Activated CD8-positive, alpha-beta T cell treated with anti-CD3 and anti-CD28 coated beads, Interleukin-2, amount 10 ng/mL, durations not matched to agents 7 days and 5 days (primary cell): ENCODE measurements at places on chromosomes 13 and 19. TPM values are rescaled to one million over a fixed set of nuclear protein-coding genes. Genes with fewer than 3 reads are reported as not detected.

GRCh38 chr13:29483211-29483610 lies 112.3 kb downstream of the SLC7A1 start:
- no peak for DNase-seq
- no peaks in the 10 kb centered on the region for H3K36me3 ChIP-seq

DNA sequence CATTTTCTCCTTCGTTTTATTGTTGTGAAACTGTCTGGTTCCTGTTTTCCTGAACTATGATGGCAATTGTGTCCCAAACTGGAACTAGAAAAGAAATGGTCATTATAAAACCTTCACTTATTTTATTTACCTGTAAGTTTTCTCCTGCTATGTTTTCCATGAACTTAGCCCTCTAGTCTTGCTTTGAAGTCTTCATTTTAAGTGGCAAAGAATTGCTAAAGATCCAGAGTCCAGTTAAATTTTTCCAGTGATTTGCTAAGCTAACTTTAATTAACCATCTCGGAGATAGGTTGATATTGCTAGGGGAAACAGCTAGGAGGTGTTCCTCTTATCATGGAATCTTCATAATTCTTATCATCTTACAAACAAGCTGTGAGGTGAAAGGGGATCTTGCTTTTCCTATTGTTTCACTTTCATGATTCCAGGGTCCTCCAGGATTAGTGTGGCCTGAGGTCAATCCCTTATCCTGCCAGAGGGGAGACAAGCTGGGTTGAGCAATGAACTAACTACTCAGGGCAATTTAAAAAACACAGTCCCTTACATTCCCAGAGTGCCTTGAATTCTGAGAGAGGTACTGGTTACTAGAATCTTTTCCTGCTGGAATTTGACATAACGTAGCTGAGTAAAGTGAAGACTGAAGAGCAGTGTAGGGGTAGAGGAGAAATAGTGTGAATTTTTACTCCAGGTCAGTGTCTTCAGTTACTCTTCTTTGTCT lies 112.5 kb downstream of the ESD start:
- H3K4me3 ChIP-seq, result no peak overlapping the region
- H3K27ac ChIP-seq, result no peak overlapping the region
- no peak for DNase-seq
- peaks cover 32% of the 10 kb centered on the region for H3K4me1 ChIP-seq
- H3K27me3 ChIP-seq, result no peaks in the 10 kb centered on the region

Gene RNF225
- total RNA-seq, result 0.84 TPM

GRCh38 chr19:45163751-45164460 lies 3.1 kb upstream of the NKPD1 start:
- no peaks in the 10 kb centered on the region for H3K36me3 ChIP-seq
- peaks cover 32% of the 10 kb centered on the region for H3K4me1 ChIP-seq
- no peak for DNase-seq
- H3K4me3 ChIP-seq, result no peak overlapping the region
- peak overlapping the region; percentile 80 for H3K27ac ChIP-seq

GRCh38 chr19:13169769-13170168 lies 19.6 kb downstream of the IER2 start:
- H3K27me3 ChIP-seq, result no peaks in the 10 kb centered on the region
- peaks cover 91% of the 10 kb centered on the region for H3K4me1 ChIP-seq
- DNase-seq, result no peak
- H3K27ac ChIP-seq, result peak overlapping the region; percentile 99
- H3K36me3 ChIP-seq, result peaks cover 34% of the 10 kb centered on the region

GRCh38 chr13:24777171-24777570 lies 13.2 kb downstream of the RNF17 start:
- H3K4me1 ChIP-seq, result no peaks in the 10 kb centered on the region
- no peak for DNase-seq
- no peaks in the 10 kb centered on the region for H3K36me3 ChIP-seq

Gene FGF9
- total RNA-seq, result not detected

DNA sequence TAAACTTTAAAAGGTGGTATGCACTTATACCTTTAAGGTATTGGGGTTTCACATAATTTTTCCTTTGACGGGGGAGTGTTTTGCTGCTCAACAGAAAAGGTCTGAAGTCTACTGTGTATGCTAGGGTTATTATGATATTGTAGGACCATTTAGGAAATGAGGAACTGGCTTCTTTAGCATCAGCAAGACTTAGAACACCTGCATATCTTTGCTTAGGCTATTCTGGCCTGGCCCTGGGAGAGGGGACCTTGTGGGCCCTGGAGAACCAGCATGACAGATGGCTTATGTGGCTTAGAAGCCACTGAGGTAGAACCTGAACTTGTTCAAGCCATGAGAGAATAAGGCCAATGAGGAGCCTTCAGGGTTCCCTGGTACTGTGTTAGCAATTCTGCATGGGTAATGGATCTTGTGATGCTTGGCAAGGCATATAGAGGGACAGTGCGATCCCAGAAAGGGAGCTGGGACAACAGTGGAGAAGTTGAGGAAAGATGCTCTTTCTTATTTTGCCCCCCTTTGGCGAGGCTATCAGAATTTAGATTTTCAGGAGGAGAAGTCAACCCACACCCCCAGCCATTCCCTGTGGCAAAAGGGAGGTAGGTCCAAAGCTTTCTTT lies 4.3 kb downstream of the RGCC start:
- H3K36me3 ChIP-seq, result peaks cover 38% of the 10 kb centered on the region
- H3K27me3 ChIP-seq, result peaks cover 4% of the 10 kb centered on the region
- H3K27ac ChIP-seq, result peak overlapping the region; percentile 31
- no peak for DNase-seq

Gene ZNF358
- 7.9 TPM for total RNA-seq

GRCh38 chr13:95834134-95834765 lies 157.3 kb downstream of the DNAJC3 start:
- H3K36me3 ChIP-seq, result no peaks in the 10 kb centered on the region
- no peaks in the 10 kb centered on the region for H3K4me1 ChIP-seq
- H3K27ac ChIP-seq, result no peak overlapping the region
- H3K4me3 ChIP-seq, result no peak overlapping the region

- peak overlapping the region; percentile 99 for H3K27ac ChIP-seq
- peaks cover 43% of the 10 kb centered on the region for H3K4me1 ChIP-seq
- peak; percentile 56 for DNase-seq
- peaks cover 39% of the 10 kb centered on the region for H3K36me3 ChIP-seq
These were observed 2.0 kb downstream of the ZFP36 start for GRCh38 chr19:39408392-39409207.

GRCh38 chr19:7685546-7686445 lies 5.2 kb downstream of the TRAPPC5 start:
- peaks cover 3% of the 10 kb centered on the region for H3K27me3 ChIP-seq
- H3K27ac ChIP-seq, result no peak overlapping the region
- H3K36me3 ChIP-seq, result peaks cover 11% of the 10 kb centered on the region
- peaks cover 10% of the 10 kb centered on the region for H3K4me1 ChIP-seq
- H3K4me3 ChIP-seq, result no peak overlapping the region

Gene NLRP7
- total RNA-seq, result not detected

Gene TUBB4A
- 6.6 TPM for total RNA-seq

Gene EHD2
- not detected for total RNA-seq

Gene FFAR3
- not detected for total RNA-seq

DNA sequence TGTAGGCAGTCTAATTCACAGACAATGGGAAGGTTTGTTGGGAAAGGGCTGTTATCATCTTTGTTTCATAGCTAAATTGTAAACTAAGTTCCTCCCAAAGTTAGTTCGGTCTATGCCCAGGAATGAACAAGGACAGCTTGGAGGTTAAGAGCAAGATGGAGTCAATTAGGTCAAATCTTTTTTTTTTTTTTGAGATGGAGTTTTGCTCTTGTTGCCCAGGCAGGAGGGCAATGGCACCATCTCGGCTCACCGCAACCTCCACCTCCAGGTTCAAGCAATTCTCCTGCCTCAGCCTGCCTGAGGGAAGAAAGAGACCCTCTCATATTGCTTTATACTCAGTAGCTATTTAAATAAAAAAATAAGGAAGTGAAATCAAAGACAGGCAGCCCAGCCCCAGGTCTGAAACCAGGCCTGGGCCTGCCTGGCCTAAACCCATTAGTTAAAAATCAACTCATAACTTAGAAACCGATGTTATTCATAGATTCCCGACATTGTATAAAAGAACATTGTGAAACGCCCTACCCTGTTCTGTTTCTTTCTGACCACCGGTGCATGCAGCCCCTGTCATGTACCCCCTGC lies 297.4 kb upstream of the SGCG start:
- no peak overlapping the region for H3K27ac ChIP-seq
- H3K36me3 ChIP-seq, result no peaks in the 10 kb centered on the region
- no peaks in the 10 kb centered on the region for H3K4me1 ChIP-seq
- no peaks in the 10 kb centered on the region for H3K27me3 ChIP-seq
- DNase-seq, result no peak

Gene FFAR1
- not detected for total RNA-seq

- peak; percentile 65 for DNase-seq
- H3K36me3 ChIP-seq, result peaks cover 56% of the 10 kb centered on the region
- no peaks in the 10 kb centered on the region for H3K27me3 ChIP-seq
These were observed 690 bp downstream of the KMT2B start for GRCh38 chr19:35718345-35719041.

- H3K4me1 ChIP-seq, result no peaks in the 10 kb centered on the region
- no peak overlapping the region for H3K27ac ChIP-seq
- no peak for DNase-seq
- H3K27me3 ChIP-seq, result no peaks in the 10 kb centered on the region
- H3K4me3 ChIP-seq, result no peak overlapping the region
These were observed 107.6 kb upstream of the RXFP2 start for GRCh38 chr13:31631746-31632145.

Gene ZNF99
- total RNA-seq, result not detected

DNA sequence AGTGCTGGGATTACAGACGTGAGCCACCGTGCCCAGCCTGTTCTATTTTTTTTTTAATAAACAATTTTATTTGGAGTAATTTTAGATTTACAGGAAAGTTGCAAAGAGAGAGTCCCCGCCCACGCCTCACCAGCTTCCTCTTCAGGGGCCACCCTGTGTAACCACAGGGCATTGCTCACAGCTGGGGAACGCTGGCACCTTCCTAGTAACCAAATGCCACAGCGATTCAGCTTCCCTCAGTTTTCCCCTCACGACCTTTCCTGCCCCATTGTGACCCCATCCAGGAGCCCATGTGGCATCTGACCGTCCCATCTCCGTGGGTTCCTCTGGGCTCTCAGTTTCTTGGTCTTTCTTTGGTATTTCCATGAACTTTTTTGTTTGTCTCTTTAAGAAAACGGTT lies 83.9 kb downstream of the GNG7 start:
- DNase-seq, result peak; percentile 64
- H3K4me3 ChIP-seq, result peak overlapping the region; percentile 12
- peak overlapping the region; percentile 95 for H3K27ac ChIP-seq
- peaks cover 8% of the 10 kb centered on the region for H3K36me3 ChIP-seq
- H3K4me1 ChIP-seq, result peaks cover 73% of the 10 kb centered on the region

GRCh38 chr13:55432814-55433213 lies 1707.9 kb upstream of the PRR20A start:
- no peaks in the 10 kb centered on the region for H3K27me3 ChIP-seq
- H3K4me3 ChIP-seq, result no peak overlapping the region
- no peaks in the 10 kb centered on the region for H3K4me1 ChIP-seq

DNA sequence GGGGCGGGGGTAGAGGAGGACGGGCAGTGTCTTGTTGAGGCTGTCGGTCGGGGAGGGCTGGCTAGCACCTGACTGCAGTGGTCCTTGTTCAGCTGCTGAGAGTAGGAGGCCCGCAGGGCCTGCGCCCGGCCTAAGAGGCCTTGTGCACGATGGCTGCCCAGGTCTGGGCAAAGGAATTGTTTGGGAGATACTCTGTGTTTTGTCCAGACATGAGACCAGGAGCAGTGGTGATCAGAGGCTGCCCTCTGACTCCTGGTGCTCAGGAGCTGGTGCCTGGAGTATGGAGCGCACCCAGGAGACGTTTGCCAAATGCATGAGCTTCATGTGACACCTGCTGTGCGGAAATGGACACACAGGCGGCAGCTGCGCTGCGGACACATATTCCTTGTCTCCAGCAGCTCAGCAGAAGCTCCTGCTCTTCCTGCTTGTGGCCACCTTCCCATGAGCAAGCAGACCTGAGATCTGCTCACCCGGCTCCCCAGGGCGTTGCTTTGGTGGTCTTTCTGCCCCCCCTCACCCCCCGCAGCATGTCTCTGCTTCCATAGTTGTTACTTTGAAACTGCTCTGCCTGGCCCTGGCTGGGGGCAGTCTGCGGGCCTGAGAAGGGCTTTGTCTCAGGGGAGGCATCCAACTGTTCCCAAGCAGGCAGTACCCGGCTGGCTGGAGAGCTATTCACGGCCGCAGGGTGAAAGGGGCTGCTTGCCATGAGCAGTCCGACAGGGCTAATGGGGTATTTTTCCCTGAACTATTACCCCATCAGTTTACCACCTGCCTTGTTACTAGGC lies 163.9 kb downstream of the TEX29 start:
- H3K36me3 ChIP-seq, result no peaks in the 10 kb centered on the region
- no peaks in the 10 kb centered on the region for H3K4me1 ChIP-seq
- no peak overlapping the region for H3K27ac ChIP-seq
- no peak overlapping the region for H3K4me3 ChIP-seq
- H3K27me3 ChIP-seq, result peaks cover 2% of the 10 kb centered on the region
- DNase-seq, result no peak

DNA sequence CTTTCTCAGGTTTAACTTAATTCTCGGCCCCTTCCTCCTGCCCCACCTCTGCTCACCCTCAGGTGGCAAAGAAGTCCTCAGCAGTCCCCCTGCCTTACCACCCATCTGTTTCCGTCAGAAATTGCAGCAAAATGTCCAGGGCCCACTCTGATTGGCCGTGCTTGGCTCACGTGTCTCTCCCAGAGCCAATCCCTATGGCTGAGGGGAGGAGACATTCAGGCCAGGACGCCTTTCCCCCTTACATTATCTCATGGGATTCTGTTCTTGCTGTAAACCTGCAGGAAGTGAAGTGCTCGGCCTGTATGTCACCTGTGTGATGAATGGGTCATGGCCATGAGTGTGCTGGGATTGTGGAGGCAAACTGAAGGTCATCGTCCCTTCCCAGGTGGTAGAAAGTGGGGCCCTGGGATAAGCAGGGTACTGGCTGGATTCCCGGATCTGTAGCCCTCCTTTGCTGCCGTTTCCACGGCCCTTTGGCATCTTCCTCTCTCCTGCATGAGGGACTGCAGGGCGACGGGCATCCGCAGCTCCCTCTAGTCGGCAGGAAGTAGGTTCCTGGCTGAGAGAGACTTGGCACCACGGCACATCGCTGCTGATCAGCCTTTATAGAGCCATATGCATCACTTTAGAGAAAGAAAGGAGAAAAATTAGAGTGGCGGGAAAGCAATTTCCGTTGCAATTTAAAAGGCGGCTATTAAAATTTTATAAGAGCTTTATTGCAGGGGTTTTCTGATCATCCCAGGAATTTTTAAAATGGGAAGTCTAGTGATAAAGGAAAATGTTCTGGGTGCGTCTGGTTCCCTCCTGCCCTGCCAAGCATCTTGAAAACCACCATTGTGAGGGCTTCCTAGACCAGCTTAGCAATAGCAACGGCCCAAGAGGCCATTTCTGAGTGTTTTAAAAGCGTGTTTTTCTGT lies 118.2 kb downstream of the SIPA1L3 start:
- H3K36me3 ChIP-seq, result peaks cover 1% of the 10 kb centered on the region
- no peak for DNase-seq
- no peak overlapping the region for H3K4me3 ChIP-seq
- no peaks in the 10 kb centered on the region for H3K4me1 ChIP-seq
- no peak overlapping the region for H3K27ac ChIP-seq
- H3K27me3 ChIP-seq, result no peaks in the 10 kb centered on the region

Gene TMEM190
- total RNA-seq, result not detected
